ENCODE measurements at places on chromosomes 13 and 19.

DNA sequence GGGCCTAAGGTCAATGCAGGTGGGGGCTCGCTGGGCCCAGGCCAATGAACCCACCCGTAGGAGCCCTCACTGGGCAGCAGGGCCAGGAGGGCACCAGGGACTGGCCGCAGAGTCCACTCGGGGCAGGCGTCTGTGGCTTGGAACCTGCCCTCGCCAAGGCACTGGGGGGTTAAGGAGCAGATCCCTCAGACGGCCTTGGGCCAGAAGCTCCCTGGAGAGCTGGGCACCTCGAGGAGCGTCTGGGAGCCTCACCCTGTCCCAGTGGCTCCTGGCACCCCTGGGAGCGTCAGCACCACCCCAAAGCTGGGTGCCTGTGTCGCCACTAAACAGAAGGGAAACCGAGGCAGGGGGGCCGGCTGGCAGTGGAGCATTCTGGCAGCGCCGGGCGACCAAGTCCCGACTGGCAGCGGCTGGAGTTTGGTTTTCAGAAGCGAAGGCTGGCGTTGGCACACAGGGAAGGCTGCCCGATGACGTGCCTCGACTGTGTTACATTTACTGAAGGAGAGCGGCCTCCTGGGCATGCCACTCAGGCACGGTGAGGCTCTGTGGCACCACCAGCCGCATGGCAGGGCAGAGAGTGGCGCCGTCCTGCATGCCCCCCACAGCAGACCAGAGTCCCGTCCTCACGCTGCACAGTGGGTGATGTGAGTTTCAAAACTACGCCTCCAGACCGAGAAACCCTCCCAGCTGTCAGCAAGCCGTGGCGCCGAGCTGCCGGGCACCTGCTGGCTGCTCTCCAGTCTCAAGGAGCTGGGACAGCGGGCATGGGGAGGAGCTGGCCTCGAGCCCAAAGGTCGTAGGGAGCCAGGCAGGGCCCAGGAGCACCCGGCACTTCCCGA lies 9.2 kb upstream of the MEX3D start:
- DNase-seq = no peak

DNA sequence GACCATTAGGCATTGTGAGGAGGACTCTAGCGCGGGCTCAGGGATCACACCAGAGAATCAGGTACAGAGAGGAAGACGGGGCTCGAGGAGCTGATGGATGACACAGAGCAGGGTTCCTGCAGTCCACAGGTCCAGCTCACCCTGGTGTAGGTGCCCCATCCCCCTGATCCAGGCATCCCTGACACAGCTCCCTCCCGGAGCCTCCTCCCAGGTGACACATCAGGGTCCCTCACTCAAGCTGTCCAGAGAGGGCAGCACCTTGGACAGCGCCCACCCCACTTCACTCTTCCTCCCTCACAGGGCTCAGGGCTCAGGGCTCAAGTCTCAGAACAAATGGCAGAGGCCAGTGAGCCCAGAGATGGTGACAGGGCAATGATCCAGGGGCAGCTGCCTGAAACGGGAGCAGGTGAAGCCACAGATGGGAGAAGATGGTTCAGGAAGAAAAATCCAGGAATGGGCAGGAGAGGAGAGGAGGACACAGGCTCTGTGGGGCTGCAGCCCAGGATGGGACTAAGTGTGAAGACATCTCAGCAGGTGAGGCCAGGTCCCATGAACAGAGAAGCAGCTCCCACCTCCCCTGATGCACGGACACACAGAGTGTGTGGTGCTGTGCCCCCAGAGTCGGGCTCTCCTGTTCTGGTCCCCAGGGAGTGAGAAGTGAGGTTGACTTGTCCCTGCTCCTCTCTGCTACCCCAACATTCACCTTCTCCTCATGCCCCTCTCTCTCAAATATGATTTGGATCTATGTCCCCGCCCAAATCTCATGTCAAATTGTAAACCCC lies 2.8 kb upstream of the CEACAM5 start:
- DNase-seq = peak; percentile 69

- DNase-seq = peak; percentile 65
Measured at GRCh38 chr19:5621945-5622464, 571 bp downstream of the SAFB2 start.

DNA sequence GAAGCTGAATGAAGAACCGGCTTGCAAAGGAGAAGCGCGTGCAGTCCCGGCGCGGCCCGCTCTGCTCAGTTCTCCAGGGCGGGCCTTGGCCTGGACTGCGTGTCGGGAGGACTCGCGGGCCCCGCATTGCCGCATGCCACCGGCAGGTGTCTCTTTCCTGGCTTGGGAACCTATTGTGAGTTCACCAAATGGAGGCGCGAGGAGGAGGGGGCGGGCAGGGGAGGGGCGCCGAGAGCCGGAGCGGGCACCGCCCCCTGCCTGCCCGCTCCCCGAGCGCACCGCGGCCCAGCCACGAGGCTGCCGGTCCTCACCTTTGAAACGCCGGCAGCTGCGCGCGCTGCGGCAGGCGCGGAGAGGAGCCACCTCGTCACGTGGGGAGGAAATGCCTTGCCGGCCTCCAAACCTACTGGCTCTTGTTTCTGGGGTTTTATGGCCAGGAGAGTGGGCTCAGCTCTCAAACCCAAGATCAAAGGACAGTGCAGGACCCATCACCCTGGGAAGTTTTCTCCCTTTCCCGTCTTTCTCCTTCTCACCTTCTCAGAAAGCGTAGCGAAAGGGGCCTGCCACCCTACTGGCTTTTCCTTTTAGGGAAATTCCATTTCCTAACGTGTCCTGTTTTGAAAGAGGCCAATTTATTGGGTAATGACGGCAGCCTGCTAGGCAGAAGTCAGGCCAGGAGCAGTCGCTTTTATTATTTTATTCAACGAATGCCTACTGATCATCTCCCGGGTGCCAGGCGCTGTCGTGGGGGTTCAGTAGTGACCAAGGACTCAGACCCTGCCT lies 13.8 kb upstream of the UBE2L5 start:
- DNase-seq = peak; percentile 94

GRCh38 chr19:16931306-16931705 lies 42.5 kb downstream of the F2RL3 start:
- no peak for DNase-seq

- DNase-seq = peak; percentile 63
Measured at GRCh38 chr19:18520848-18521691, 800 bp downstream of the ELL start.

- no peak for DNase-seq
Measured at GRCh38 chr13:28432816-28433560, 61.9 kb downstream of the FLT1 start.

DNA sequence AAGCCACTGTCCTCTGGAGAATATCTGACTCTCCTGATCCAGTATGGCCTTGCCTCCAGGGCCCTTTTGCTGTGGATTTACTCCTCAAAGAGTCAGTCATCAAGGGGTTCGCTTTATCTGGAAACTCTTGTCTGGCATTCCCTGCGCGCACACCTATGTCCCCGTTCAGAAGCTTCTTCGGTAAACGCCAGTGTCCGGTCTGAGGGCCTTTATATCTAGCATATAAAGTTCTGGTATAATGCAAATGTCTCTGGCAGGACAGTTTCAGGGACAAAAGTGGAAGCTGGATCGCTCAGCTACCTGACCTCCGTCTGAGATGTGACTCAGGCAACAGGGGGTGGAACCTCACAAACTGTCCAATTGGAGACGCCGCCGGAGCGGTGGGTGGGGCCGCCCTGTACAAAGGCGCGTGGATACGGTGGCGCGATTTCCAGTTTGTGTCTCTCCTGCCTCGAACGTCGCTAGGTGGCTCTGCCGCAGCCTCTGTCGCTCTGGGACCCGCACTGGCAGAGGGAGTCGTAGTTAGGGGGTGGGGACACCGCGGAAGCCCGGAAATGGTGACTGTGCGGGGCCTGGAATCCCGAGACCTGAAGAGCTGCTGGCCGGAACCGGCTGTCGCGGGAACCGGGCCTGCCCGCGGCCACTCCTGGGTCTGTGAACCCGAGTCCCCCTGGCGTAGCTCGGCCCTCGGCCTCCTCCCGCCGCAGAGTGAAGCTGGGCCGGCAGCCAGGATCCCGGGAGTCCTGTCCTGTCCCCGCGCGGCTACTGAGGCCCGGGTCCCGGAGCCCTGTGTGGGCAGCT lies 10.6 kb upstream of the ZNF709 start:
- DNase-seq = peak; percentile 93

GRCh38 chr19:38079926-38080380 lies 144.1 kb downstream of the DPF1 start:
- no peak for DNase-seq
